ENCODE measurements at places on chromosomes 3 and 15. TPM values are rescaled to one million over a fixed set of nuclear protein-coding genes. Genes with fewer than 3 reads are reported as not detected.
A peak's percentile ranks its signal among the peaks of the same experiment; 100 is the strongest.

GRCh38 chr3:25663347-25663868 is 1.3 kb downstream of the TOP2B start:
- no peaks in the 10 kb centered on the region for H3K4me1 ChIP-seq
- H3K27ac ChIP-seq = peak overlapping the region; percentile 97
- no peaks in the 10 kb centered on the region for H3K27me3 ChIP-seq
- peak overlapping the region; percentile 93 for H3K4me3 ChIP-seq

DNA sequence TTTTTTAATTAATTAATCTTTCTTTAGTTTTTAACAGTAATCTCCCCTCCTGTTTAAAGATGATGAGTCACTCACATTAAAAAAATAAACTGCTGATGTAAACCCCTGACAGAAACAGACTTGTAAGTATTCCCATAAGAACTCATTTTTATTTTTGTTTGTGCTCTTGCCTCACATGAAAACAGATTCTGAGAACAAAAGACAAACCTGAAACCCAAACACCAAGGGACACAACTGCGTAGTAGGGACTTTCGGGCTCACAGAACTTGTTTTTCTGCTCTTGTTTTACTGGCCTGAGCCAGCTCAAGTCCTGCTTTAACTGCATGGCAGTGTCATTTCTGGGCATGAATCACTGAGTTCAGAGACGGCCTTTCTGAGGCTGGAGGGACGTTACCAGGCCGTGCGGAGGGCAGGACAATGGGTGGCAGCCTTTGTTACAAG is 600.8 kb downstream of the FOXP1 start:
- peaks cover 3% of the 10 kb centered on the region for H3K36me3 ChIP-seq
- H3K4me3 ChIP-seq = no peak overlapping the region
- peak; percentile 80 for DNase-seq
- peak overlapping the region; percentile 87 for H3K27ac ChIP-seq

DNA sequence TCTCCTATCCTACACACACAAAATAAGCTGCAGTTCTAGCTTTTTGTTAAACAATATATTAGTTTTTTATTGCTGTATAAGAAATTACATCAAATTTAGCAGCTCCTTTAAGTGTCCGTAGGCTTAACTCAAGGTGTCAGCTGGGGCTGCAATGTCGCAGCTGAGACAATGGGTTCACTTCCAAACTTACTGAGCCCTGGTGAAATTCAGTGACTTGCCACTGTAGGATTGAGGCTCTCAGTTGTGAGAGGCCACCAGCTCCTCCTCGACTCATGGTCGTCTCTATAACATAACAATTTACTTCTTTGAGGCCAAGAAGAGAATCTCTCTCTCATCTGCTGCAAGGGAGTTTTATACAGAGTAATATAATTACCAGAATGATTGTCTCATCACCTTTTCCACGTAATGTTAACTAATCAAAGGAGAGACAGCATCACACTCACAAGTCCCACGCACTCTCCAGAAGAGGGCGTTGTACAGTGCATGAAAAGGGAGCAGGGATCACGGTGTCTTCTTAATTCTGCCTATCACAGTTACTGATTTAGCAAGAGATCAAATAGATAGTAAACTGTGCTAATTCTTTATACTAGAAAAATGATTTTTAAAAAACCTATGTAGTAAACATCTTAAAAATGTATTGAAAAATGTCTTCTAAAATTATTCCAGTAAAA is 735.6 kb upstream of the GBE1 start:
- DNase-seq = no peak
- H3K27me3 ChIP-seq = no peaks in the 10 kb centered on the region
- no peaks in the 10 kb centered on the region for H3K4me1 ChIP-seq
- H3K4me3 ChIP-seq = no peak overlapping the region

GRCh38 chr3:188472336-188472735 is 318.4 kb downstream of the LPP start:
- no peak for DNase-seq
- H3K27me3 ChIP-seq = no peaks in the 10 kb centered on the region
- no peaks in the 10 kb centered on the region for H3K4me1 ChIP-seq
- no peak overlapping the region for H3K27ac ChIP-seq

DNA sequence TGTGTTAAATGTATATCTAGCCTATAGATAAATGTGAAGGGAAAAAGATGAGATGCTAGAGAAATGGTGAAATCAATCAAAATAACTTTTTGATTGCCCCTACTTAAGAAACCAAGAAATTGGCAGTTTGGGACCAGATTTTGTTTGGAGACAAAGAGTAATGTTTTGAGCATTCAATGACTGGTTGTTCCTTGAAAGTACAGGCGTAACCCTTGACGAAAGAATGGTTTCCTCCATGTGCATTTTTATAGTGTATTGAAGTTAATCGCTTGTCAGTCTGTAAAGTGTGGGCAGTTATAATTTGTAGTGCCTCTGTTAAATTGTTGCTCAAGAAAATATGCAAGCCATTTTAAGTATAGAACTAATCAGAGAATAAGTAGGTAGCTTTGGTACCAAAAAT is 1.2 kb downstream of the KIF23 start:
- H3K27me3 ChIP-seq = no peaks in the 10 kb centered on the region
- DNase-seq = no peak
- H3K4me1 ChIP-seq = peaks cover 5% of the 10 kb centered on the region
- no peak overlapping the region for H3K4me3 ChIP-seq

- no peak for DNase-seq
- H3K36me3 ChIP-seq = no peaks in the 10 kb centered on the region
- H3K27ac ChIP-seq = no peak overlapping the region
- no peaks in the 10 kb centered on the region for H3K27me3 ChIP-seq
Observed at GRCh38 chr3:141979050-141979671, 102.7 kb downstream of the ATP1B3 start.

DNA sequence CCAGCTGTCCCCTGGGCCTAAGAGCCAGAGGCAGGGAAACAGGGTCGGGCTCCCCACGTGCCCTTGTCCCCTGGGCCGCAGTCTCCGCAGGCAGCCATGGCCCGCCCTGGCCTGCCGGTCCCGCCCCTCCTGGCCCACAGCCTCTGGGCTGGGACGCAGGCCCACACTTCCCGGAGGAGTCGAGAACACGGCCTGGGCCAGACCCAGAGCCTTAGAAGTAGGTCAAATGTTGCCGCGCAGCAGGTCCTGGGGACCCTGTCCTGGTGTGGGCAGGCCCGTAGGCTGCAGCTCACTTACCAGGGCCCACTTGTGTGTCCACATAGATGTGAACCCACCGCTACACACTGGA is 4.3 kb upstream of the MYL3 start:
- H3K36me3 ChIP-seq = no peaks in the 10 kb centered on the region
- peak; percentile 79 for DNase-seq
- H3K27ac ChIP-seq = peak overlapping the region; percentile 54
- H3K27me3 ChIP-seq = no peaks in the 10 kb centered on the region
- no peak overlapping the region for H3K4me3 ChIP-seq

DNA sequence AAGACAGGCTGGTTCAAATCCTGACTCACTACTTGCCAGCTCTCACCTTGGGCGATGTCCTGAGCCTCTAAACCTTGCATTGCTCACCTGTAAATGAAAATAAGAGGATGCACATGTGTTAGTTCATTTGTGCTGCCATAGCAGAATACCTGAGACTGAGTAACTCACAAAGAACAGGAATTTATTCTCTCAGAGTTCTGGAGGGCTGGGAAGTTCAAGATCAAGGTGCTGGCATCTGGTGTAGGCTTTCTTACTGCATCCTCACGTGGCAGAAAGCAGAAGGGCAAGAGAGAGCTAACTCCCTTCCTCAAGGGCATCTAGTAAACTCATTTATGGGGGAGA is 222.7 kb downstream of the MTHFS start:
- no peaks in the 10 kb centered on the region for H3K36me3 ChIP-seq
- no peak overlapping the region for H3K27ac ChIP-seq
- no peak overlapping the region for H3K4me3 ChIP-seq
- H3K4me1 ChIP-seq = no peaks in the 10 kb centered on the region
- no peak for DNase-seq
- no peaks in the 10 kb centered on the region for H3K27me3 ChIP-seq

DNA sequence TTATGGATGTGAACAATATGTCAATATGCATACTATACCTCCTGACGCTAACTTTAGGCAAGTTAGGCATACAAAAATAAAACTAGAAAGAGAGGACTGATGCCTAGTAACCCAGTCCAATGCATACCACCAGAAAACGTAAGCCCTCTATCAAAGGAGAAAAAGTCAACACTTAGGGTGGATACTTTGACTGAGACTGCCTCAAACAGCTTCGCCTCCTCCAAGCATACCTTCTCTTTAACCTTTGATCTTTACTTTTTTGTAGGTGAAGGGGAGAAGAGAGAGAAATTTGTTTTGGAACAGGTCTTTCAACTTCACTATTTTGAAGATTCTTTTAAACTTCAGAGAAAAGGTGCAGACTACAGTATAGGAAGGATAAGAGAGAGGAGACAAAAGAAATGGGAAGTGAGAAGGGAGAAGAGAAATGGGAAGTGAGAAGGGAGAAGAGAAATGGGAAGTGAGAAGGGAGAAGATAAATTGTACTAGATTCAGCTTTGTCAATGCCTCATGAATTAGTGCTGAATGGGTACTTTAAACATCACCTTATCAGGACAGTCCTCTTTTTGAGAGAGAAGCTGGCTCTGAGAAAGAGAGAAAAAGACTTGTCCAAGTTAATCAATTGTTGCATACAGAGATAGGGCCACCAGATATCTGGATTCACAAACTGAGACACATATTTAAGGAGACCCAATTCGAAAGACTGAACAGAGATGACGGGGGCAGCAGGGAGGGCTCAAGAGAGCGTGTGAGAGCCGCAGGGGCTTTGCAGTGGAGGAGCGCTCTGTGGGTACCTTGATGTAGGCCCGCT is 1.0 kb downstream of the P3H2 start:
- peak overlapping the region; percentile 69 for H3K4me3 ChIP-seq
- H3K36me3 ChIP-seq = no peaks in the 10 kb centered on the region
- no peaks in the 10 kb centered on the region for H3K4me1 ChIP-seq
- no peaks in the 10 kb centered on the region for H3K27me3 ChIP-seq

DNA sequence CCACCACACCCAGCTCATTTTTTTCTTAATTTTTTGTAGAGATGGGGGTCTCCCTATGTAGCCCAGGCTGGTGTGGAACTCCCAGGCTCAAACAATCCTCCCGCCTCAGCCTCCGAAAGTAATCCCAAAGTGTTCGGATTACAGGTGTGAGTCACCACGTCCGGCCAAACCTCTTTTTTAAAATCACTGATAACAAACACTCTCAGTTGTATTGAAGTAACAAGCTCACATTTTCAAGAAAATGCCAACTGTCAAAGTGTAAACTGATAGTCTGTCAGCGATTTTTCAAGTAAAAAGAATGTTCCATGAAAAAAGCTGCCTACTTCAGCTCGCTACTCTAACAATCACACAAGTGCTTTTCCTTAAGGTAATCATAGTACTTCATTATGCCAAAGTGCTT is 33.4 kb downstream of the UBXN7 start:
- no peak overlapping the region for H3K4me3 ChIP-seq
- no peaks in the 10 kb centered on the region for H3K36me3 ChIP-seq
- no peak overlapping the region for H3K27ac ChIP-seq
- no peak for DNase-seq
- no peaks in the 10 kb centered on the region for H3K27me3 ChIP-seq

GRCh38 chr3:194072691-194073279 is 63.2 kb upstream of the HES1 start:
- H3K36me3 ChIP-seq = no peaks in the 10 kb centered on the region
- no peaks in the 10 kb centered on the region for H3K27me3 ChIP-seq
- H3K4me3 ChIP-seq = no peak overlapping the region
- peaks cover 10% of the 10 kb centered on the region for H3K4me1 ChIP-seq
- H3K27ac ChIP-seq = no peak overlapping the region

GRCh38 chr3:104992676-104993075 is 374.0 kb upstream of the ALCAM start:
- no peaks in the 10 kb centered on the region for H3K27me3 ChIP-seq
- no peaks in the 10 kb centered on the region for H3K4me1 ChIP-seq
- no peak overlapping the region for H3K27ac ChIP-seq
- no peak overlapping the region for H3K4me3 ChIP-seq

- DNase-seq = no peak
- H3K27ac ChIP-seq = no peak overlapping the region
- no peaks in the 10 kb centered on the region for H3K36me3 ChIP-seq
- H3K4me3 ChIP-seq = no peak overlapping the region
- H3K4me1 ChIP-seq = no peaks in the 10 kb centered on the region
Observed at GRCh38 chr3:168574455-168575158, 478.9 kb upstream of the GOLIM4 start.

The IL12A gene
- not detected for total RNA-seq

The NOX5 gene
- 1.9 TPM for total RNA-seq

Measured in breast epithelium (tissue), 4 donors.